Putamen (tissue), 1 donor: ENCODE measurements at places on chromosomes 4 and X.

DNA sequence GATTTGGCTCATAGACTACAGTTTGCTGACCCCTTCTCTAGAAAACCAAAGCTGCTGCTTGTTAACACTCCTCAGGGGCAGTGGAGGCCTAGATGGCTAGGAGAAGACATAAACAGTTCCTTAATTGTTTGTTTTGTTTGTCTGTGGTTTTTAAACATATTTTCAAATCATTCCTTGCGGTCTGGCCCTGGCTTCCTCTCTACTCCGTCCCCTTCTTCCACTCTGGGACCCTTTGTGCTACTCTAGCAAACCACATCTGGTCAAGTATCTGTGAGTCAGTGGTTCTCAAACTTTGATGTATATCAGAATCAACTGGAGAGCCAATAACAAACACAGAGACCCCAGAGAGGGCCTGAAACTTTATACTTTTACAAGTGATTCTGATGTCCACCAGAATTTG lies 36.1 kb downstream of the FRMPD4 start:
- no peak for DNase-seq

- no peak for DNase-seq
These were observed 25.2 kb downstream of the P2RY8 start for GRCh38 chrX:1511829-1512228.

DNA sequence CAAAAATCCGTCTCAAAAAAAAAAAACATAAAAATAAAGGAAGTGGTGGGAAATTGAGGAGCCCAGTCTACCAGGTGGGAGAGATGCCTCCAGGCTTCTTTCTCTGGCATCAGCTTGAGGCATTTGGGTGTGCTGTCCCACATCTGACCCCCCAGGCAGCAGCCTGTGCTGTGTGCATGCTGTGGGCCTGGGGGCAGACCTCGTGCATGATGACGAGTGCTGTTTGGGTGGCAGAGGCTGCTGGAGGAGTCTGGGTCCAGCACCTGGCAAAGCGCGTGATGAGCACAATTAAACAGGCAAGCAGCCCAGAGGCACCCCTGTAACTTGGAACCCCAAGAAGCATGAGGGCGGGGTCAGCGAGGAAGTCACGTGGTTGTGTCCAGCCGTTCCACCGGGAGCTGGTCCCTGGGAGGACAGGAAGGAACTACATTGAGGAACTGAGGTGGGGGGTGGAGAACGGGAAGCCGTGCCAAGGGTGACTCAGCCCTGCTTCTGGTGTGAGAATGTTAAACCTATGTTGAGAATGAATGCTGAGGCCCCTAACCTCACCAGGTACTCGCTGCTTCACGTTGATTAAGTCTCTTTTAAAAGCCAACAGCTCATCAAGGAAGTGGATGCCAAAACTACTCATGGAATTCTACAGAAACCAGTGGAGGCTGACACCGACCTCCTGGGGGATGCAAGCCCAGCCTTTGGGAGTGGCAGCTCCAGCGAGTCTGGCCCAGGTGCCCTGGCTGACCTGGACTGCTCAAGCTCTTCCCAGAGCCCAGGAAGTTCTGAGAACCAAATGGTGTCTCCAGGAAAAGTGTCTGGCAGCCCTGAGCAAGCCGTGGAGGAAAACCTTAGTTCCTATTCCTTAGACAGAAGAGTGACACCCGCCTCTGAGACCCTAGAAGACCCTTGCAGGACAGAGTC lies 6.1 kb downstream of the TACC3 start:
- no peak for DNase-seq

DNA sequence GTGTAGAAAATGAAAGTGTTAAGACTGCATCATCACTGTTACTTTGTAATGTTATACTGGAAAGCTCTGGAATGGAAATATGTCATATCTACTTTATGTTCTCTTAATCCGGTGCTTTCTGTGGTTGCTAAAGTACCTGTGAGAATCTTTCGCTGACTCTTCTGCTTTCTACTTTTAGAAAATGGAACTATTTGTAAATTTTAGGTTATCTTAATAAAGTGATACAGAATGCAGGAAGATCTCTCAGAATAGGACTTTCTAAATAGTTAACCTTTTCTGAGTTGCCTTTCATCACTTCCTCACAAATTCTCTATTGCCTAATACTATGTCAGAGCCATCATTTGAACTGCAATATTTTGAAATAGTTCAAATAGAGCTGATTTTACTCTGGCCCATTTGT lies 69.3 kb downstream of the BMP2K start:
- no peak for DNase-seq

DNA sequence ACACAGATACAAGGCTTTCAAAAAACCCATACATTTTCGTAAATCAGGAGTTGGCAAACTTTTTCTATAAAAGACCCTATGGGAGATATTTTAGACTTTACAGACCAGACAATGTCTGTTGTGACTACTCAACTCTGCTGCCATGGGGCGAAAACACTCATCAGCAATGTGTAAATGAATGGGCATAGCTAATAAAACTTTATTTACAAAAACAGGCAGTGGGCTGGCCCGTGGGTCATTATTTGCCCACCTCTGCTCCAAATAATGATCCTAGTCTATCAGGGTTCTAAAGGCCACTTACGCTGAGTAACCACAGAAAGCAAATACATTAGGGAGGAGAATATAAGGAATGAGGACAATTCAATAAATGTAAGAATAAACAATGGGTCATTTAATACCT lies 43.9 kb upstream of the ACSL4 start:
- no peak for DNase-seq

GRCh38 chrX:8987672-8988250 lies 46.2 kb downstream of the FAM9B start:
- DNase-seq: no peak

- no peak for DNase-seq
These were observed 145.8 kb upstream of the SFRP2 start for GRCh38 chr4:153934688-153935017.

GRCh38 chrX:103215425-103215991 lies 600 bp downstream of the BEX4 start:
- DNase-seq: peak; percentile 34

DNA sequence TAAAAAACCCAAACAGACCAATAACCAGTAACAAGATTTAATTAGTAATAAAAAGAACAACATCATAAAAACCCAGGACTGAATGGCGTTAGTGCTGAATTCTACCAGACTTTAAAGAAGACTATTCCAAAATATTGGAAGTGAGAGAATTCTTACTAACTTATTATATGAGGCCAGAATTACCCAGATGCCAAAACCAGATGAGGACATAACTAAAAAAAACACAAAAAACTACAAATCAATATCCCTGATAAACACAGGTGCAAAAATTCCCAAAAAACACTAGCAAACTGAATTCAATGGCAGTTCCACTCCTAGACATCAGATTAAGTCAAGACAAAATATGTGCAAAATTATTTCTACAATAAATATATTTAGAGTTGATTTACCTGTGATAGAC lies 400.1 kb upstream of the PABPC4L start:
- DNase-seq: no peak

DNA sequence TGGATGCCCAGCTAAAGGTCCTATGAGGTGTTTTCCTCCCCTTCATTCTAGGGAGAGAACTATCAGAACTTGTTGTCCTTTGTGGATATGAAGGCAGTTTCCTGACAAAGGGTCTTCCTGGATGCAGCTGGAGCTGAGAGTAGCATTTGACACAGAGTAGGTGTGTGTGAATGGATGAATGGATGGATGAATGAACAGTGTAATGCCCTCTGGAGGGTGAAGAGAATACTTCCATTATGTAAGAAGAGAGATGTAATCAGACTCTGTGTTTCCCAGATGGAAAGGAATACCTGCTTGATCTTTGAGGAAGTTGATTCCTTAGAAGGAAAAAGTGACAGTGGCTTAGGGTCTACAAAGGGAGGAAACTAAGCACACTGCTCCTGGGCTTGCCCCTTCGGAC lies 55.4 kb upstream of the AADAT start:
- no peak for DNase-seq

GRCh38 chr4:16237715-16238114 lies 11.4 kb upstream of the TAPT1 start:
- no peak for DNase-seq

DNA sequence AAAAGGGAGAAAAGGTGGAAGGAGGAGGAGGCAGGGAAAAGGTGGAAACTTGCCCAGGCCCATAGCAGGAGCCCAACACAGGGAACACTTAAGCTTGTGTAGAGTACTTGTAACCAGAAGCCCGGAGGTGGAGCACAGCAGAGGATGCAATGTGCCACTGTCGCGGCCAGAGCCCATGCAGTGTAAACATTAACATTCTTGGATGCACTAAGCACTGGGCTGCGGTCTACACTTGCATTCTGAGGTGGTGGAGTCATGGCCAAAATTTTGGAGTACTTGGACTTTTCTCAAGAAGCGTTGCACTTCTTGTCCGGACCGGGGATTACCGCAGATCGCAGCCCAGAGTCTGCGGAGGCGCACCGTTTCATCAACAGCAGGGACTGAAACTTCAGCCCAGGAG lies 4.5 kb upstream of the RHOXF1 start:
- DNase-seq: no peak
